ENCODE measurements at places on chromosomes 5 and 9. TPM values are rescaled to one million over a fixed set of nuclear protein-coding genes. Genes with fewer than 3 reads are reported as not detected.

The PCSK5 gene
- 6.2 TPM for total RNA-seq

The STING1 gene
- total RNA-seq, result 85.3 TPM

The ADAMTSL2 gene
- total RNA-seq, result 9.6 TPM

The MYOZ3 gene
- 10.0 TPM for total RNA-seq

The TMEM171 gene
- total RNA-seq, result not detected

The GHR gene
- total RNA-seq, result 10.4 TPM

The F12 gene
- total RNA-seq, result not detected

The SLC23A1 gene
- not detected for total RNA-seq

The RGS7BP gene
- total RNA-seq, result 1.7 TPM

The SPATA31A3 gene
- total RNA-seq, result not detected

The INSL6 gene
- total RNA-seq, result not detected

The CCDC192 gene
- total RNA-seq, result not detected

The MTRR gene
- total RNA-seq, result 37.2 TPM
